ENCODE measurements at places on chromosomes 12 and 14.

DNA sequence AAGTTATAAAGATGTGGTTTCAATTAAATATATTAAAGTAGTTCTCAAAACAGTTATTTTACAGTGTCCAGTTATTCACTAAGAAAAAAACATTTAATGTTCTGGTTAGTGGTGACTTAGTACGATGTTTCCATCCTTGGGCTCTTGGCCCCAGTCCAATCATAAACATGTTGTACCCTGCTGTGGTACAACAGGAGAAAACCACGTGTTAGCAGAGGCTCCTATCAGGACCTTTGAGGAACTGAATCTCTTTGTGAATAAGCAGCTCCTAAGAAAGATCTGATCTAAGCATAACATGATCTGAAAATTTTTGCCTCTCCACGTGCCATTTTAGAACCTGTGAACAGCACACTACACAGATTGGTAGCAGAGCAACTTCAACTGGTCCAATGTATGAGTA, 234.0 kb downstream of the SYT1 start:
- DNase-seq = no peak

DNA sequence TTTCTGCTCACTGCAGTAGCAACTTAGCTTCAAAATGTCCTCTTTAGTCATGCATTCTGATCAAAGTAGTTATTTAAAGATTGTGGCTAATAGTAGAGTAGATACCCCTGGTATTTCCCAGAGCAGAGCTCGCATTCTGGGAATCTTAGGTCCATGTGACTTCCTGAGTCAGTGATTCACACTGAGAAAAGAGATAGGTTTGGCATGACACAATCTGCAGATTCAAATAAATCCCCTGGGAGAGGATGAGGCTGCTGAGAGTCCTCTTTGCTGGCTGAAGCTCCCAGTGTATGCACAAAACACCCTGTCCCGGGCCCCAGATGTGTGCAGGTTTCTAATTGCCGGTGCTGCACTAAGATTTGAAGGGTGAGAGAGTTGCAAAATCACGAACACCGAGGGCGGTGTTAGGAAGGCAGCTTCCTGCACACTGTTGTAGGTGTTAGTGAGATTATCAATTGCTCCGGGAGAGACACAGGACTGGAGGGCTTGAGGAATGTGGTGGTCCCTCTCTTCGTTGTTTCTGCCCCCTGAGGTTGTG, 233.2 kb downstream of the NRXN3 start:
- no peak for DNase-seq

- no peak for DNase-seq
These were observed 253.7 kb downstream of the EFCAB11 start for GRCh38 chr14:89700801-89701200.

- no peak for DNase-seq
These were observed 1091.8 kb downstream of the AACS start for GRCh38 chr12:126156806-126157574.

- DNase-seq = no peak
These were observed 217.4 kb downstream of the C12orf42 start for GRCh38 chr12:103278329-103278728.

DNA sequence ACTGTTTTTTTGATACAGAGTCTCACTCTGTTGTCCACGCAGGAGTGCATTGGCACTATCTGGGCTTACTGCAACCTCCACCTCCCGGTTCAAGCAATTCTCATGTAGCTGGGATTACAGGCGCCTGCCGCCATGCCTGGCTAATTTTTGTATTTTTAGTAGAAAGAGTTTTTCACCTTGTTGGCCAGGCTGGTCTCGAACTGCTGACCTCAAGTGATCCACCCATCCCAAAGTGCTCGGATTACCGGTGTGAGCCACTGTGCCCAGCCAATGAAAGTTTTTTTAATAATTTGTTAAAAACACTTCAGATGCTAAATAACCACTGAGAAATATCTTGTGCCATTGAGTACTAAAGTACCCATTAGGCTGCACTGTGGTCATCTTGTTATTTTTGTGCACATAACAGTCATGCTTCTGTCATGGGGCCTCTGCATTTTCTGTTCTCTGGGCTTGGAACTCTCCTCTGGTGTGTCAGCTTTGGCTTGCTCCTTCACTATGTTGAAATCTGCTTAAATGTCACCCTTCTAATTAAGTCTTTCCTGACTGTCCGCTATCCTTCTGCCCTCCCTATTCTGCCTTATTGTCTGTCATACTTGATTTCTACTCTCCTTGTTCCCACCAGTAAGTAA, 105.1 kb downstream of the KTN1 start:
- no peak for DNase-seq

DNA sequence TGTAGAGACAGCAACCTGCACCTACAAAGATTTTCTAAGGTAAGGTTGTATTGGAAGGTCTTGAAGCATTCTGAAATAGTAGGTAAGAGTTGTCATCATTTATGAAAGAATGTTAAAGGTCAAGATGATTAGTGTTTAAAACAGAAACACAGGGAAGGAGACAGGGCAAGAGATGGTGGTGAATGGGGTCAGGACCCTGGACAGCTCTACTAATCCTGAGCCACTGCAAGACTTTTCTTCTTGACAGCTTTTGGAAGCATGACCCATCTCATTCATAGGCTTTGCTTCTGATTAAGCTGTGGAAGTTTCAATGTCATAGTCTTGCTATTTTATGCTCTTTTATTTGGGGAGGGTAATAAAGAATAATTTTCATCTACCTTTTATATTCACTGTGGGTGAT, 75.5 kb upstream of the CAND1 start:
- no peak for DNase-seq

GRCh38 chr12:127295630-127296029, 971.3 kb upstream of the TMEM132C start:
- DNase-seq = no peak

DNA sequence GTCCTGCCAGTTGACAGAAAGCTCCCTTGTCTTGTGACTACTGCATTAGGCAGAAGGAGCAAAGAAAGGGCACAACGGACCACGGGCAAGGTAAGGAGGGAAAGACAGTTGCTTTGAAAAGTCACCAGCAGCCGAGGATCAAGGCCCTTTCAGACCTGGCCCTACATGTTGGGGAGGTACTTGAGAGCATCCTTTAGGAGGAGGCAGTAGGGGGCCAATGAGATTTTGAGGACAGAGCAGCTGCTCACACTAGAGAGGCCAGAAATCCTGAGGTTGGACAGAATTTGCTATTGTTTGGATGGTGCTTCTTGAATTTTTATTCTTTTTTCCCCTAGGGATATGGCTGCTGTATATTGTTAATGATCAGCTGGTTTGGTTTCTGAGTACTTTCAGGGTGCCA, 135.5 kb upstream of the PZP start:
- DNase-seq = no peak

- DNase-seq = peak; percentile 86
These were observed at the start of gene CRADD for GRCh38 chr12:93677195-93678064. Gene CRADD (plus strand): TSS chr12:93677375.

- DNase-seq = no peak
These were observed 15.4 kb upstream of the PAPLN start for GRCh38 chr14:73221945-73222344.

DNA sequence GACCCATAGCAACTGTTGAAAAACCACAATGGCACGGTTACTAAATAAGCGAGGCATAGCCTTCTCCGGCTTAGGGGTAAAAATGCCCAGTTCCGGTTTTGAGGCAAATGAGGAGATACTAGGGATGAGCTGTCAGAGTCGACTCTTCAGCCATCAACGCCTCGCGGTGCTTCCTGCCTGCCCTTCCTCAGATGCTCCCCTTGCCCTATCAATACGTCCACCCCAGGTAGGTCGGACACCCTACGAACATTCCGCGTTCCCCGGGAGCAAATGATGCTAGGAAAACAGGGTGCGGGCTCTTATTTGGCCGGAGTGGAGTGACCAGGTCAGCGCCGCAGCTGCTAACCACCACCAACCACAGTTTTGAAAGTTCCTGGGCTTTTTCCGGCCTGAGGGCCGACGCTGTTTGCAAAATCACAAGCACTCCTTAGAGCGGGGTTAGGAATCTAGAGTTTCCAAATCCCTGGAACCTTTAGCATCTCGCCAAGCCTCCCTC, 1.2 kb downstream of the SRSF9 start:
- DNase-seq = no peak

GRCh38 chr14:77917491-77918201, 117.7 kb downstream of the ADCK1 start:
- DNase-seq = no peak

- no peak for DNase-seq
These were observed 100.2 kb downstream of the NUMB start for GRCh38 chr14:73358187-73358586.

DNA sequence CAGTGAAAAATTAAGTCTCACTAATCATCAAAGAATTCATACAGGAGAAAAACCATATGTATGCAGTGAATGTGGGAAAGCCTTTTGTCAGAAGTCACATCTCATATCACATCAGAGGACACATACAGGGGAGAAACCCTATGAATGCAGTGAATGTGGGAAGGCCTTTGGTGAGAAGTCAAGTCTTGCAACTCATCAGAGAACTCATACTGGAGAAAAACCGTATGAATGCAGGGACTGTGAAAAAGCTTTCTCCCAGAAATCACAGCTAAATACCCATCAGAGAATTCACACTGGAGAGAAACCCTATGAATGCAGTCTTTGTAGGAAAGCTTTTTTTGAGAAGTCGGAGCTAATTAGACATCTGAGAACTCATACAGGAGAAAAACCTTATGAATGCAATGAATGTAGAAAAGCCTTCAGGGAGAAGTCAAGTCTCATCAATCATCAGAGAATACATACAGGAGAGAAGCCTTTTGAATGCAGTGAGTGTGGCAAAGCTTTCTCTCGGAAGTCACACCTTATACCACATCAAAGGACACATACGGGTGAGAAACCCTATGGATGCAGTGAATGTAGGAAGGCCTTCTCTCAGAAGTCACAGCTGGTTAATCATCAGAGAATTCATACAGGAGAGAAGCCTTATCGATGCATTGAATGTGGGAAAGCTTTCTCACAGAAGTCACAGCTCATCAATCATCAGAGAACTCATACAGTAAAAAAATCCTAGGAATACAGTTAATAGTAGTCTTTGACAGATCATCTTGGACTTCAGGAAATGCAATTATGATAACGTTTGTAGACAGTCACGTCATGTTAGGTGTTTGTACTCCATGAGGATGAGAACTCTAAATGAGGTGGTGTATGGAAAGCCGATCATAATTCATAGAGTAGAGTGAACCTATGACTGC, 21.1 kb downstream of the ZNF84 start:
- no peak for DNase-seq

DNA sequence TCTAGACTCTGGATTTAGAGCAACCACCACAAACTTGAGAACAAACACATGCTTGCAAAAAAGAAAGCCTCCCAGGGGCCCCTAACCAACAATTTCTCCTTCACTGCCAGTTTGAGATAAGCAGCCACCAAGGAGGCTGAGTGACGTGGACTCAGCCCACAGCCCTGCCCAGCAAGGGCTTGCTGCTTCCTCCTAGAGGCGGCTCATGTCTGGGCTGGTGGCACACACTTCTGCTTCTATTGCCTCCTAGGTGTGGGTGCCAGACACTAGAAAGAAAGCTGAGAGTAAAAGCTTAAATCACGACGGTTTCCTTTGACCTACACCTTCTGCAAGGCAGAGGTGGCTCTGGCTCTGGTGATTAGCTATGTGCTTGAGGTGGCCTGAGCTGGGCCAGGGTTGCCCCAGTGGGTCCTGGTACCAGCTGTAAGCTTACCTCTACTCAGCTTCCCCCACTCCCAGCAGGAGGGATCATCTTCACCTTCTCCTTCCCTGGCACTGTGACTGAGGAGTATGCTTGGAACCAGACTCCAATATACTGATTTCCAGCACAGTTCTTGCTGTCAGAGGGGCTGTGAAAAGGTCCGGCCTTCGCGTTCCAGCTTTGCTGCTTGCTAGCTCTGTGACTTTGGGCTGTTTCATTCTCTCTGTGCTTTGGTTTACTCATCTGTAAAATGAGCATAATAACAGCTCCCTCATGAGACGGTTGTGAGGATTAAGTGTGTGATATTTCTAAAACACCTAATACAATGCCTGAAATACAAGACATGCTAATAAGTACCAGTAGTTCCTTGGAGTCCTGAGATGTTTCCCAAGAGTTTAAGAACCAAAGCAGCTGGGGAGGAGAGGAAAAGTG, 89.7 kb upstream of the PARP11 start:
- DNase-seq = peak; percentile 71

DNA sequence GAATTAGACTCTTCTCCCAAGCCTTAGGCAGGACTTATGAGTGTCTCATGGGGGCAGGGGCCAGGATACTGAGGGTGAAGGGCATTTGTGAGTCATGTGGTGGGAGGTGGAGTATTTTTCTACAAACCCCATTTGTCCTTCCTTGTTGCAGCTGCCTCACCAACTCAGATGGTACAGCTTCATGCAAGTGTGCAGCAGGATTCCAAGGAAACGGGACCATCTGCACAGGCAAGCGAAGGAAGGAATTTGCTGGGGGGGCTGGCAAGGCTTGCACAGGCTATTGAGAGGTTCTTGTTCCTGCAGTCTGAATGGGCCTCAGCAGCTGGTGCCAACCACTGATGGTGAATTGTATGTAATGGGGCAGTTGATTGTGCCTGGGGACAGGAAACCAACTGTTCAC, 125.1 kb downstream of the STAB2 start:
- no peak for DNase-seq

DNA sequence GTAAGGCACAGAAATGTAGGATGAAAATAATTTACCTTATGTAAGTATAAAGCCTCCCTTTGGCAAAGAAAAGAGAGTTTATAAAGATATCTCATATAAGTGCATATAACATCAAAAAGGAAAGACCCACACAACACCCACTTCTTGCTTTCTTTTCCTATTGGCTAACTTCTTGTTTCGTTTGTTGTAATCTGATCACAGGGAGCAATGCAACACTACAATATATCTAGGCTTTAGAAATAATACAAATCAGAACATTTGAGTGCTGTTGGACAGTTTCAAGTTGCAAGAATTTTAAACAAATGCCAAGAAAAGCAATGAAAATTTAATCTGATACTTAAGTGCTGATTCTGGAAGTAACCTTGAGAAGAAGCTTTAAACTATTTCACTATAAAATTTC, 1.3 kb downstream of the FGD6 start:
- DNase-seq = no peak

DNA sequence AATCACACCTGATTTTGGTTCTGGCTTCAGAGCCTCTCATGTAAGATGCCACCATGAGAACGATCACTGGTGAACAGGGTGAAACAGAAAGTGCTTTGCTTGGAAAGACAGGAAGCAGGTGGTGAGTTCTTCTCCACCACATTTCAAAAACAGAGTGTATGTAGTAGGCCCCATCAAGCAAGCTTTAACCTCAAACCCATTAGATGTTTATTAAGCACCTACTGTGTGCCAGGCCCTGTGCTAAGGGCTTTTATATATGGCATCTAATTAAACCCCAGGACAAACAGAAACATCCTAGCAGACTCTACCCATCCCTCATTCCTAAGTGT, 47.8 kb upstream of the MED13L start:
- DNase-seq = no peak

DNA sequence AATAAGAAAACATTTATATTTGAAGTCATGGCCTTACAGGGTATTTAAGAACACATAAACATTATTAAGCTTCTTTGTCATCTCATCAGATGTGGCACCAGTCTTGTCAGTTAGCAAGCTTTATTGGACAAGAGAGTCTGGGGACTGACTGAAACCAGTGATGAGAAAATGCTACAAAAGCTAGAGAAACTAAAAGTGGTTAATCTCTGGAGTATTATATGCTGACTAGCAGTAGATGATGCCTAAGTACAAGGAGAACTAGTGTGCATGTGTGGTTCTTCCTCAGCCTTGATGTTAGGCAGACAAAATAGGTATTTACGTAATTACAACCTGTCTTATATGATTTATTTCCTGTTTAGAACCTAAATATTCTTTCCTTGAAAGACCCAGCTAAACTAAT, 176.5 kb downstream of the CPNE8 start:
- DNase-seq = no peak

Data from T-helper 22 cell (primary cell).